Stimulated activated CD8-positive, alpha-beta memory T cell treated with anti-CD3 and anti-CD28 coated beads, Interleukin-2, amount 100 ng/mL, for 1 hour (primary cell): ENCODE measurements at places on chromosomes 11 and 22.
A peak's percentile ranks its signal among the peaks of the same experiment; 100 is the strongest.

- no peak for DNase-seq
Measured at GRCh38 chr11:44366741-44367140, 56.8 kb upstream of the ALX4 start.

DNA sequence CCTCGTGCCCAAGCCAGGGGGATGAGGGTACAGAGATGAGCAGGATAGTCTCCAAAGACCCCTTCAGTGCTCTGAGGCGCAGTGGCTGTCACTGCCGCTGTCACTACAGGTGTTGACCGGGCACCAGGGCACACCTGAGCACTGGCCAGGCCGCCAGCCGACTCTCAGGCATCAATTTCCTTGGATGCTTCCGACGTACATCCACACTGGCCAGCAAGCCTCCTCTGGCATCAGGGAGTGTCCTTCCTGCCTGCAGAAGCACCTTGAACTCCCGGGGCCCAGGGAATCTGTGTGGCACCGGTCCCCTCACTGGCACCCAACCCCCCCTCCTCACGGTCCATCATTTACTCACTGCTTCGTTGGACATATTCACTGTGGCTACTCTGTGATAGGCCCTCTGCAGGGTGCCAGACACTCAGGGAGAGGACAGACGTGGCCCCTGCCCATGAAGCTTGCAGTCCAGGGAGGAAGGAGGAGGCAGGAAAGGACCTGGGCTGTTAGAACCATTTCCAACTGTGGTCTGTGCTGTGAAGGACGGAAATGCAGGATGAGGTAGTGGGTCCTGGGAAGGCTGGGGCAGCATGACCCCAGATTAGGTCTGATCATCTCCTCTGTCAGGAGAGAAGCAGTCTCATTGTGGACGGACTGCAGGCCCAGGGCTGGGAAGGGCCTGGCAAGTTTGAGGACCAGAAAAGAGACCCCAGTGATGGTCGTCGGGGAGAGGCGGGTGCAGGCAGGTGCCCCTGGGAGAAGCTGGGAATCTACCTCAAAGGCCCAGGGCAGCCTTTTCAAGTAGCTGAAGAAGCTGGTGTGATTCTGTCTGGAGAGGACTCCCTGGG is 46.3 kb upstream of the ANO1 start:
- no peak for DNase-seq

DNA sequence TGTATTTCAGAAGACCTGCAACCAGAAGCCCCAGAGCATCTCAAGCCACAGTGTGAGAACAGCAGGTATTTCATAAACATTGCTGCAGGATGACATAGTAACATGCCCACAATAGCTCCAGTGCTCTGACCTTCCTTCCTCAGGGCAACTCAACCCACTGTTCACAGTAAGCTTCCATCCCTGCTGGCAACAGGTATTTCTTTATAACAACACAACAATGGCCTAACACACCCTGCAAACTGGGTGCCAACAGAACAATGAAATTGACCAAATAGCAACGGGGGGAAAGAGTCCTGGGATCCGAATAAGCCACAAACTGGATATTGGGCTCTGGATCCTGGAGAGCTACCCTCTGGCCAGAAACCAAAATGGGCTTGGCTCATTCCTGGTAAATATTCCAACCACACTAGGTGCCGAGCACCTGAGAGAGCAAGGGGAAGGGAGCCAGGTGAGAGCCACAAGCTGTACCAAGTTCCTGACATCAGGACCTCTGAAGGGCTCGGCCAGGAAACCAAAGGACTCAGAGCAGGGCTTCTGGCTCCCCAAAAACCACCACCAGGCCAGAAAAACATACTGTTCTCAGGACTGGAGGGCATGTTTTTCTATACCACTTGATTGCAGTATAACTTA is 99.5 kb downstream of the MICAL3 start:
- no peak for DNase-seq

DNA sequence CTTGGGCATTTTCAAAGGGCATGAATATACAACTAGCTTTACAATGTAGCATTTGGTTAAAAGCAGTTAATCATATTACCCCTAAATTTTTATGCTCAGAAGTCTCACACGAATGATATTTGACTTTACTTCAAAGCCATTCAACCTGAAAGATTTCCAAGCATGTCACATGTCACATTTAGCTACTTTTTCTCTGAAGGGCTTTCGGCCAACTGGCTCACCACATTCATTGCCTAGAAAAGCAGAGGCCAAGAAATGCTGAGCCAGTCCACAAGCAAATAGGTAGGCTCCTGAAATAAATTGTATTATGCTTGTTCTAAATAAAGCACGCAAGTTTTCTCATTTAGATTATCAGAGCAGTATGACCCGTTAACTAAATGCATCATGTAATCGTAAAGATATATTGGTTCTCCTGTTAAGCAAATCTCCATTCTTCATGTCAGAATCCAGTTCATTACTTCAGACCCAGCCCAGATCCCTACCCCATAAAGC is 30.6 kb downstream of the PAX6 start:
- DNase-seq: no peak

- DNase-seq: no peak
Measured at GRCh38 chr22:22728382-22728781, 84.0 kb downstream of the GGTLC2 start.

- no peak for DNase-seq
Measured at GRCh38 chr11:31325160-31325559, 44.4 kb downstream of the DCDC1 start.

GRCh38 chr11:45472716-45473317 is 186.7 kb upstream of the SYT13 start:
- no peak for DNase-seq

DNA sequence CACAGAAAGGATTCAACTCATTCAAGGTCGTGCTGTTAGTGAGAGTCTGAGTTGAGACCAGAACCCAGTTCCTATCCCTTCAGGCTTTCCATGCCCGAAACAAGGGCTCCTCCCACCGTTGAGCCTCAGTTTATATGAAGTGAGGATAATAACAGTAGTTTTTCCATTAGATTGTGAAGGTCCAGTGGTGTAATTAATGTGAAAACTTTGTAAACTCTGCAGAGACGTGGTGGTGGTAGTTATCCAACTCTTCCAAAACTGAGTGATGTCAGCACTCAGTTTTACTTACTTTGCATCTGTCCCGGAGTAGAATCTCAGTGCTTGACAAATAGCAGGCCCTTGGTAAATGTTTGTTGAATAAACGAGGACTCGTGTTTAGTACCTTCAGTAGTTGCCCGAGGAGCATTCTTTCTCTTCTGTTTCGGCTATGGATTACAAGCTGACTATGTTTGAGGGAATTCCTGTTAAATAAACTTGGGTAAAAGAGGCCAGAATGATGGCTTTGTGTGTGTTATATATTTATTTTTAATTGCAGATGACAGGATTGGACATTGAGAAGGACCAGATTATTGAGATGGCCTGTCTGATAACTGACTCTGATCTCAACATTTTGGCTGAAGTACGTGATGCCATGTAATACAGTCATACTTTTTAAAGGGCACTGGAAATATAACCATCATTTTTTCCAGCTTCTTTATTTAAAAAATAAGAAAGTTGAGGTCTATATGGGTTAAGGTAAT is 1.0 kb downstream of the REXO2 start:
- DNase-seq: no peak

DNA sequence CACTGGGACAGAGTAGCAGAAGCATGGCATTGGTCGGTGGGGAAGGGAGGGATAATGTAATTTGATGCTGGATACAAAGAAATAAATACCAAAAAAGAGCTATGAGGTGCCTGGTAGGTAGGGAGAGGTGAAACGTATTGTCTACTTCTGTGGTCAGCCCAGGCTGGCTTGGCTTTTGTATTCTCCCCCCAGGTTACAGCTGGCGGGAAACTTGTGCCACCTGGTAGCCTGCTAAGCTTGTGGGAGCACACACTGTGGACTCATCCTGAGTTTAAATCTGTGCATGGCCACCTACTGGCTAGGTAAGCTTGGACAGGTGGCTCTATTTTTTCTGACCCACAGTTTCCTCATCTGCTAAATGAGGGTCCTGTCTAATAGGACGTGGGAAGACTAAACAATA is 165.2 kb upstream of the E2F8 start:
- DNase-seq: no peak

GRCh38 chr11:94705891-94706615 is 62.1 kb upstream of the AMOTL1 start:
- no peak for DNase-seq

- DNase-seq: peak; percentile 92
Measured at GRCh38 chr22:41446639-41447434, at the start of gene TOB2. Gene TOB2 (minus strand): TSS chr22:41446801. CDS start chr22:41437345, 9,456 bp downstream.

- peak; percentile 55 for DNase-seq
Measured at GRCh38 chr11:78417888-78418583, 416 bp upstream of the GAB2 start.
